ENCODE measurements at places on chromosomes 7 and 10. TPM values are rescaled to one million over a fixed set of nuclear protein-coding genes. Genes with fewer than 3 reads are reported as not detected.

TSPAN33 gene
- 0.48 TPM for total RNA-seq

NPY4R gene
- total RNA-seq, result not detected

BLNK gene
- total RNA-seq, result not detected

CPN1 gene
- total RNA-seq, result not detected

RADIL gene
- total RNA-seq, result 0.05 TPM

STEAP2 gene
- not detected for total RNA-seq

NKX6-2 gene
- total RNA-seq, result not detected

PITRM1 gene
- total RNA-seq, result 53.7 TPM

FBXO24 gene
- total RNA-seq, result 2.7 TPM

SEMA4G gene
- total RNA-seq, result 0.68 TPM
